ENCODE measurements at places on chromosomes 1 and 21.
A peak's percentile ranks its signal among the peaks of the same experiment; 100 is the strongest.

DNA sequence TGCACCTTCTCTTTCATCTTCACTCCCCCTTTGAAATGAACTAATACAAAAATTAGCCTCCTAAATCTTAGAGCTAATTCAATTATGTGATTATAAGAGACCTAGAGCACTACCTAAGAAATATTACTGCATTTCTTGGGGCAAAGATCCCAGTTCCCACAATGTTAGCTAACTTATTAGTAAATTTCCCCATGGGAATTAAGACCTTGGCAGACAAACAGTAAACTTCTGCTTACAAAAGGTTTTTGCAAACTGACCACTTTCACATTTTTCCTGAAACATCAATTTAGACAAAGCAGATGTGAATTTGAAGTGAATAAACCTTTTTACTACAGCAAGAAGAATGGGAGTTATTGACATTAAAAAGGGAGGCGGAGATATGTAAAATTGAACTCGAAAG lies 34.6 kb upstream of the LHX8 start:
- H3K27ac ChIP-seq: no peak overlapping the region
- no peak for DNase-seq
- H3K36me3 ChIP-seq: no peaks in the 10 kb centered on the region
- no peaks in the 10 kb centered on the region for H3K27me3 ChIP-seq

GRCh38 chr21:33750017-33750416 lies 107.7 kb downstream of the ITSN1 start:
- no peaks in the 10 kb centered on the region for H3K36me3 ChIP-seq
- DNase-seq: peak; percentile 37
- no peak overlapping the region for H3K4me3 ChIP-seq
- peaks cover 34% of the 10 kb centered on the region for H3K4me1 ChIP-seq

DNA sequence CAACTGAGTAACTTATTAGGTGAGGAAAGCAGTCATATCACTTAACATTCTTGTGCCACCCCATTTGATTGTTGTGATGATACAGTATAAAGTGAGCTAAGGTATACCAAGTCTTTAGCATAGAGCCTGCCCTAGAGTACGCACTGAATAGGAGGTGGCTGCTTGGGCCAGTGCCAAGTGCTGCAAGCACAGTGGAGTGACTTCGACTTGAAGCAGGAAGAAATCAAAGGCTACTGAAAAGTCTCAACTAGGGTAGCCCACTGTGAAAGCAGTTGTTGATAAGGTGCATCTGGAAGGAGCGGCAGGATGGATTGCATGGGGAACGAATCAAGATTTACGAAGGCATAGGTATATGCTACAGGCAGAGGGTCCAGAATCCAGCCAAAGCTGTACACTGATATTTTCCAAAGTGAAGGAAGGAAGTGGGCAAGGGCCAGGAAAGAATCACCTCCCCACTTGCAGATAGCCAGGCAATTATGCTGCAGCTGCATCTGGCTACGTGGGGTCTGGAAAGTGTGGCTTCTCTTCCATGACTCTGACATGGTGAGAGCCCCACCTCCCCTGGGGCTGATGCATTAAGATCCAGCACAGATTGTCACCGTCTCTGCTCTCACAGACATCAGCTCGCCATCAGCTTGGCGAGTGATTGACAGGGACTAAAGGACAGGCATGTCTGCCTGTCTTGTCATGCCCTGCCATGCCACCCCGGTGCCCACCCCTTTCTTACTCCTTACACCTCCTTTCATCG lies 287.0 kb upstream of the PLXNA2 start:
- no peaks in the 10 kb centered on the region for H3K36me3 ChIP-seq
- H3K4me1 ChIP-seq: no peaks in the 10 kb centered on the region
- H3K27ac ChIP-seq: no peak overlapping the region
- H3K4me3 ChIP-seq: no peak overlapping the region

DNA sequence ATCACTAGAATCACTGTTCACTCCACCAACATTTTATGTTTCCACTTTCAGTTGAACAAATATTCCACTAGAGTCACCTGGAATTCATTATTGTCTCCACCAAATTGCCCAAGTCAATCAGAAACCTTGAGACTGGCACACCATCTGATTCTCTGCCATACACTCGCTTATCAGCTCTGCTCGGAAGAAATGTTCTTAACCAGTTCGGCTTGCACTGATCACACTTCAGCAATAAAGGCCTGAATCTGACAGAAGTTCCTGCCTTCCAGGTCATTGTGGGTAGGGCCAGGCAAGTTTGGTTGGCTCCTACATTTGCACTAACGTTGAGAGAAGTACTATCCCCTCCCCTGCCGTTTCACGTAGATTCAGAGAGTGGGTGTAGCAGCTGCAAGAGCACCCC lies 10.0 kb downstream of the TPM3 start:
- H3K4me1 ChIP-seq: peaks cover 15% of the 10 kb centered on the region
- peak overlapping the region; percentile 79 for H3K4me3 ChIP-seq
- H3K27me3 ChIP-seq: no peaks in the 10 kb centered on the region
- no peak for DNase-seq

GRCh38 chr1:225849925-225850324 lies 32.3 kb downstream of the TMEM63A start:
- H3K36me3 ChIP-seq: peaks cover 19% of the 10 kb centered on the region
- peaks cover 44% of the 10 kb centered on the region for H3K4me1 ChIP-seq
- DNase-seq: peak; percentile 61
- no peak overlapping the region for H3K4me3 ChIP-seq
- no peaks in the 10 kb centered on the region for H3K27me3 ChIP-seq
- H3K27ac ChIP-seq: peak overlapping the region; percentile 40

DNA sequence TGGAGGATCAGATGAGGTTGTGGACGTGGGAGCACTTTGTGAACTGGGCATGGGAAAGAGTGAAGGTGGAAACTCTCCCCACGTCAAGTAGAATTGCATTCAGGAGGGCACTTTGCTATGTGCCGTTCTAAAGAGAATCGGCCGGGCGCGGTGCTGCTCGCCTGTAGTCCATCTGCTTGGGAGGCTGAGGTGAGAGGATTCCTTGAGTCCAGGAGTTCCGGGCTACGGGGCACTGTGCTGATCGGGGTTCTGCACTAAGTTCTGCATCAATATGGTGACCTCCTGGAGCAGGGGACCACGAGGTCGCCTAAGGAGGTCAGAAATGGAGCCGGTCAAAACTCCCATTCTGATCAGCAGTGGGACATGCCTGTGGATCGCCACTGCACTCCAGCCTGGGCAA lies 141.9 kb downstream of the PEX14 start:
- H3K36me3 ChIP-seq: peaks cover 5% of the 10 kb centered on the region
- no peak overlapping the region for H3K27ac ChIP-seq
- H3K4me3 ChIP-seq: no peak overlapping the region
- DNase-seq: no peak

Data from heart right ventricle (tissue), 16 donors.